Stimulated activated CD4-positive, alpha-beta T cell treated with anti-CD3 and anti-CD28 coated beads, Interleukin-1b, Interleukin-23, amount 100 ng/mL, for 1 hour (primary cell): ENCODE measurements at places on chromosomes 7 and 10.

DNA sequence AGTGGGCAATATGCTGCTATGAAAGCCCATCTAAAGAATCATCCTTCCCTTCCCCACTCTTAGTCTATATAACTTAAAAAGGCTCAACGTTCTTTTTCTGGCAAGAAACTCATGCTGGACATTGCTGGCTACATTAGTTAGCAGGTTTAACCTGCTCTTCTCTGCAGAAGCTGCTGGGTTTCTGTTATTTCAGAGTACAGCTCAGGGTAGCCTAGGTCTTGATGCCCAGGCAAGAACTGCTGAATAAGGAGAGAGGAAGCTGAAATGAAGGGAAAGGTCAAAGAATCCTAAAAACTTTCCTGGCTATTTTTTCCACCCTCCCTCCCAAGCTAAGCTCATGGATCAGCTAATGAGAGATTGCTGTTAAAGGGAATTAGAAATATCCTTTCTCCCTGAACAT lies 79.4 kb downstream of the ANKIB1 start:
- no peak for DNase-seq

DNA sequence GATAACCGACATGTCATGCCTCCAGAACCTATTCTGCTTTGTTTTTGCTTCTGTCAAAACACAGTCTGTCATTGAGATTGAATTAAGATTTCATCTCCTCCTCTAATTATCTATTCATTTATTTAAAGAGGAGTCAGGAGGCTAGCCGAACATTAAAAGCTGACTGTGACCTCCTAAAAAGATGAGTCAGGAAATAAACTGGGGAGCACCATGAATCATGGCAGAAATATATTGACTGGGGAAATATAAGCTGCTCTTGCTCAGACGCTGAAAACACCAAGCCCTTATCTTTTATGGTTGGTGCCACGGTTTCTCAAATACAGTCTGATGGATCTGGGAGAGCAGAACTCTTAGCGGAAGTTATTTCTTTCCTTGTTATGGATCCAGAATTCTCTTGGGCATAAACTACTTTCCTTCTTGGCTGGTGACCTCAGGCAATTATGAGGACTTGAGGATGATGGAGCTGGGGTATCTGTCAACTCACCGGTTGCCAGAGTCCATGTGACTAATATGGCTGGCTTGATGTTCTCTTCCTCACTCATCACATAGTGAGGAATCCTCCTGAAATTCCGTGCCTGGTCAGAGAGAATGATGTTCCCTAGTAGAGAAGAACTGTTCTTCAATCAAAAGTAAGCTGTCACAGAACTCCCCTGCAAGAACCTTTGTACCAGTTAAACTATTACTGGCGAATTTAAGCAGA lies 307.6 kb upstream of the PHYHIPL start:
- DNase-seq, result no peak

DNA sequence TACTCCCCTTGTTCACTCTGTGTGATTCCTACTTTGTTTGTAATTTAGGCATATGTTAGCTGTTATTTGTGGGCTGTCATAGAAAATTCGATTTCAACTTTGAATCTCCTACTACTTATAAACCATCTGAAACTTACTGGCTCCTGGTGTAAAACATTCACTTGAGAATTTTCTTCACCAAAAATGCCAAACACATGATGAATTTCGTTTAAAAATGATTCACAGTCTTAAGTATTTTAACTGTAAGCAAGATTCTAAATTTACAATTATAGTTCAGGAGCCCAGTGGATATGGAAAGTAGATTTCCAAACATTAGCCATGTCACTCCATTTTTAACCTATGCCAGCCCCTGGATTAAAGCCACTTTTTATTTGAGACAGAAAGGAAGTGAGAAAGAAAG lies 3.1 kb downstream of the CPED1 start:
- no peak for DNase-seq

- DNase-seq, result no peak
These were observed 29.9 kb upstream of the COL1A2 start for GRCh38 chr7:94364816-94365215.

GRCh38 chr10:120460776-120461175 lies 3.7 kb downstream of the PLPP4 start:
- DNase-seq, result no peak

DNA sequence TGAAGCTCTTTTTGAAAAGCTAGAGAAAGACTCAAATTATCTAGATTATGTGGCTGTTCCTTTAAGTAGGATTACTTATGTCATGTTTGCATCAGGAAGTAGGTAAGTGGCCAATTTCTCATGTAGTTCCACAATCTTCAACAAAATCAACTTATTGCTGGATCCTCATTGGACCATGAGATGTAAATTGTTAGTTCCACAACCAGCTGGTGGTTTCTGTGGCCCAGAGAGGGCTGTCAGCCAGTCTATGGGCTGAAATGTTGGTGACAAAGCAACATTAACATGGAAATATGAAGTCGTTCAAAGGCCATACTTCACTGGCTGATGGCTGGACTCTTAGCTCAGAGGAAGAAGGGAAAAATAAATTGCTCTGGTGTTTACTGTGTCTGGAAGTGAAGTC lies 157.9 kb downstream of the PLXDC2 start:
- no peak for DNase-seq

GRCh38 chr10:15453926-15454325 lies 82.8 kb upstream of the FAM171A1 start:
- DNase-seq, result no peak

DNA sequence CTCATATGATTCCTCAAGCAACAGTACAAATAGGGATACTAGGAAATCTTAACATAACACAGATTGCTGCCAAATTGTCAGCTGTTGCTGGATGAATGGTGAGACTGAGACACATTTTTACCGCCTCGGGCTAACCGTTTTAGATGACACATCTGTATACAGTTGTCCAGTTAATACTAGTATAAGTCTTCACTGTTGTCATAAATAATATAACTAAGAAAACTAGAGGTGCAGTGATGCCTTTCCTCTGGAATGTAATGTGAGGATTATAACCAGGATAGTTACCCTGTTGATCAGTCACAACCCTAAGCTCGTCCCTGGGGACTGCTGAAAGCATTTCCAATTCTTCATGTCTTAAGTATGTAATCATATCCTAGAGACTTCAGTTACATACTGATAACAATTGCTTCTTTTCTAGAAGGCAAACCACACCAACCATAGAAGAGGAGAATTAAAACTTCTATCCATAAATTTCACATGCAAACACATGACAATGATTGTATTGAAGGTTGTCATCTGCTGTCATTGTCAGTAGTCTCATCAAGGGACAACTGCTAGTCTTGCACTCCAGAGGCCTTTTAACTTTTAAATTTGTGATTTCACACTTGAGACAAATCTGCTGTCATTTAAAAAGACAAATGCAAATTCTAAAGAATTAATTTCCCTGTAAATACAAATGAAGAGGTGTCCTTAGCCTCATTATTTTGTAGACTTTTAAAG lies 100.4 kb upstream of the SEMA3D start:
- DNase-seq, result no peak

DNA sequence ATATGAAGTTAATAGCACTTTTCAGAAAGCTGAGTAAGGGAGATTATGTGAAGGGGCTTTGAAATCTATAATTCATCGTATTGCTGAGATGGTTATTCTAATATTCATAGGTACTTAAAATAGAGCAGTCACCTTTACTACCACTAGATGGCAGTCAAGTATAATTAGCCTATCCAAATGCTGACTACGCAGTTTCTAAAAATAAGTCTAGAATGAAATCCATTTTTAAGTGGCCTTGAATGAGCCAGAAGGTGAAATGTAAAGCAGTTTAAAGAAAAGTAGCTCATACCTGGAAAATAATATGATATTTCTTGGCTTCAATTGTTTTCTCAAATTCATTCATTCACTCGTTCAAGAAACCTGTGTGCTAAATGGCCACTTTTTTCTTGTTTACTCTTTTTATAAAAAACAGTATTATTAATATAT lies 1277.1 kb downstream of the GATA3 start:
- DNase-seq, result no peak

GRCh38 chr7:116801092-116801710 lies 61.2 kb upstream of the CAPZA2 start:
- no peak for DNase-seq

- no peak for DNase-seq
These were observed 48.9 kb downstream of the PUS7 start for GRCh38 chr7:105473163-105473562.

DNA sequence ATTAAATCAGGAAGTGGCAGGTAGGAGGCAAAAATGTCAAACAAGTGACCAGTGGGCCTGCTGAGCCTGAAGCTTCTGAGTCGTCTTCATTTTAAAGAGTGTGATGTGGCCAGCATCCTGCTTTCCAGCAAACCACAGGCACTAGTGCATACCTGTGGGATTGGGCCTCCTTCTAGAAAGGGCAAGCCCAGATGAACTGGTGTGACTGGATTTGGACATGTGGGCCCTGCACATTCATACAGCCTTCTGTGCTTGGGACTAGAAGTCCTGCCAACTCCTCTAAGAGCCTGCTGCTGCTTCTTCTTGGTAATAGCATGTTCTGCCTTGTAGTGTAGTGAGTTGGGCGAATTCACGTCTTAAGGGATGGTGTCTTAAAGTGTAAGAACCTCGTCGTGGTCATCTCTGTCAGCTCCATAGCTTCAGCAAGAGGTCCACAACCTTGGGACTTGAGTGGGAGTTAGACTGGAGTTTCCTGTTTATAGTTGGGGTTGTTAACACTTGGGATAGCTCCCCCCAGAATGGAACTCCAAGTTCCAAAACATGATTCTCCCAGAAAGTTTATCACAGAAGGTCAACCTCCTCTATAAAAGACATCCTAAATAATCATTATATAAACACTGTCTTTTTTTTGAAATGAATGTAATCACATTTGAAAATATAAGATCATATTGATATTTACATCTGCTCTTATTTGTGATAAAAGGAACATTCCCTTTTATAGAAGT lies 11.2 kb downstream of the BMPER start:
- DNase-seq, result no peak

DNA sequence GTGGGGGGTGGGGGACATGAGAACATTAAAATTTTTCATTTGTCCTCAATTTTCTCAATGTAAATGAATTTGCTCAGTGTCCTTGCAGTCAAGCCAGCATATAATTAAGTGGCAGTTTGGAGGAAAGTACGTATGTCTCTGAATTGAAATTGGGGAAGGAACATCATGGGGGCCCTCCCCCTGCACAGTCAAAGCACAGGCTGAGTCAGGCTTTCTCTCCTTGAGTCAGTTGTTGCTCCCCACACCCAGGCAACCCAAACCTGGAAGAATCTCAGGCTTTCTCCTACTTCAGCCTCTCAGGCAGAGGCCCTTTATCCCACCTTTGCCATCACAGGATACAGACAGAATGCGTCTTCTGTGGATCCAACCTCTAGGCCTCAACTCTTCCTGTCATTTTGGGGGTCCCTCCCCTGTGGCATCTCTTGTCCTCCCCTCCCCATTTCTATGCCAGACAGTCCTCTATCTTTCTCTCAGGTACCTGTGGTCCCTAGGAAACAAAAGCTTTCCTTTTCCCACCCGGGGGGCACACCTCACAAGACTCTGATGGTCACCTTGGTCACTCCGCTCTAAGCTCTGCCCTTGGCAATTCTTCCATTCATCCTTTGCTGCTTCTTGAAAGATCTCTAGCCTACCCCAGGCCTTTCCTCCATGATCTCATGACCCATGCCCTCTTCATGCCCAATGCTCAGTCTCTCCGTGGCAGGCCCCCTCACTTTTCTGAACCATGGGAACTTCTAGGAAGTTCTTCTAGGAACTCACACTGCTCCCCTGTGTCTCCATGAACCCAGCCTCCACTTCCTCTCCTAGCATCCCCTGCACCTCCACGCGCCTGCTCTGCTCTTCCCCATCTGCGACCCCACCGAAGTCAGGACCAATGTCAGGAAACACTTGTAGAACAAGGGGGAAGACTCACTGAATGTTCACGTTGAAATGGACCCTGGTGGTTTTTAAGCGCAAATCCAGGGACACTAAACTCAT lies 40.4 kb downstream of the CREB3L2 start:
- no peak for DNase-seq

DNA sequence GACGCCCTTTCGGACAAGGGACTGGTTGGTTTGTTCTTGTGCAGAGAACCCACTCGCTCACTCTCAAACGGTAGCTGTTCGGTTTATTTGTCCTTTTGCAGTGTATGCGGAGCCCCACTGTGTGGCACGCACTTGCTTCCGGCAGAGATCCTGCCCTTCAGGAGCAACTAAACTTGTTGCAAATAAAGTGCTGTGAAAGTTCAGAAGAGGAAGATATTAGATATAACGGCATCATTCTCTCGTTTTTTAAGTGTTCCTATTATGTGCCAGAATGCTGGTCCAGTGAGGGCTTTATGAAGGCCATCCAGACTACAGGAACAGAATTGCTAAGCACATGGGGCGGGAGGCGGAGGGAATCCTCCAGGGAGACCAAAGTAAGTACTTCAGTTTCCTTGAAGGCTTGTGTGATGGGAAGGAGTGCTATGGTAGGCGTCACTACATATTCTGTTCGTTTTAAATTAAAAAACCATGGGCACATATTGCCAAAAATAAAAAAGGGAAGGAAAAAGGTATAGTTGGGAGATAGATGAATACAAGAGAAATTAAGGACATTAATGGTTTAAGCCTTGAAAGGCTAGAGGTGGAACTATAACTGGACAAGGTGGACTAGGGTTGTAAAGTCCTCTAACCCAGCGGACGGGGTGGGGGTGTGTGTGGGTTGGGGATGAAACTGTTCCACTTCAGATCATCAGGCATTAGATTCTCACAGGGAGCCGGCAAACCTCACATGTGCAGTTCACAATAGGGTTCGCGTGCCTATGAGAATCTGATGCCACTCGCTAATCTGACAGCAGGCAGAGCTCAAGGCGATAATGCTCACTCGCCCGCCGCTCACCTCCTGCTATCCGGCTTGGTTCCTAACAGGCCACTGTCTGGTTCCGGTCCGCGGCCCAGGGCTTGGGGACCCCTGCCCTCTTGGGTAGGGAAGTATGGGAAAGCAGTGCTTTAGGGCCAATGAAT lies 704 bp upstream of the ERLIN1 start:
- DNase-seq, result no peak

DNA sequence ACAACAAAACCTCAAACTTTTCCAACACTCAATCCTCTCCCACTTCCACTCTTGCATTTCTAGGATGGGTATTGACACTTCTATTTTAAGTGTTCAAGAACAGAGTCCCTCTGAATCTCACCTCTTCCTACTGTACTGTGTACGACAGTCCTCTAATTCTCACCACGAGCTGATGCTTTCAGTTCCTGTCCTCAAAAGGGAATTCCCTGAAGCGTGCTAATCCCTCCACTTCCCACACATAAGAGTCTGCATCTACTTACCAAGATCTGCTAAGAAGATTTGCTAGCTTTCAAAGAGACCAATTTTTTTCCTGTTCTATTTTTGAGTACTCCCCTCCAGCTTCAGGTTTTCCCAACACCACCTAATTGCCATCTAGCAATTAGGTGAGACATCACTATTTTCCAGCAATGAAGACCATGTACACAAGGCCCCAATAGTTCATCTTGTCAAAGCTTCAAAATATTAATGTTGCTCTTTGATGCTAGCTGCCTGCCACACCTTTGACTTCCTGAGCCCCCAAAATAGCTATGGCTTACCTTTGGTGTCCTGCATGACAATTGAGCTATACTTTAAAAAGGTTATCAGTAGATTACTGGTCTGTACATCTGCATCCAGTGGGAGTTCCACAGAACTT lies 54.4 kb downstream of the ARMH3 start:
- no peak for DNase-seq
